ENCODE measurements at places on chromosomes 13 and 19.

- no peak for DNase-seq
These were observed 24.3 kb downstream of the ARL11 start for GRCh38 chr13:49652355-49653305.

DNA sequence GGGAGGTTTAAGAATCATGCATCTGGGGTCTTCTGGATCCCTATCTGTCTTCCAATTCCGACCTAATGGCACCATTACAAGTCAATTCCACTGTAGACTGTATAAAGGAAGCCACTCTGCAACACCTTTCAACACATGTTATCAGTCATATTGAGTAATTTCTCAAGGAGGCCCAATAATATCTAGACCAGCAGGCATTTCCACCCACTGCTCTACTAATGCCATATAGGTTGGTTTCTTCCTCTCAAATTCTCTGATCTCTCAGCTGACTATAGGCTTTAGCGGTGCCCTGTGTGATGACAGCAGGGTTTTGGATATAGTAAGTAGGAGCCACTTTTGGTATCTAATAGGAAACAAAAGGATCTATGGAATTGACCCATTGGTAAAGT is 12.4 kb upstream of the ITM2B start:
- no peak for DNase-seq

DNA sequence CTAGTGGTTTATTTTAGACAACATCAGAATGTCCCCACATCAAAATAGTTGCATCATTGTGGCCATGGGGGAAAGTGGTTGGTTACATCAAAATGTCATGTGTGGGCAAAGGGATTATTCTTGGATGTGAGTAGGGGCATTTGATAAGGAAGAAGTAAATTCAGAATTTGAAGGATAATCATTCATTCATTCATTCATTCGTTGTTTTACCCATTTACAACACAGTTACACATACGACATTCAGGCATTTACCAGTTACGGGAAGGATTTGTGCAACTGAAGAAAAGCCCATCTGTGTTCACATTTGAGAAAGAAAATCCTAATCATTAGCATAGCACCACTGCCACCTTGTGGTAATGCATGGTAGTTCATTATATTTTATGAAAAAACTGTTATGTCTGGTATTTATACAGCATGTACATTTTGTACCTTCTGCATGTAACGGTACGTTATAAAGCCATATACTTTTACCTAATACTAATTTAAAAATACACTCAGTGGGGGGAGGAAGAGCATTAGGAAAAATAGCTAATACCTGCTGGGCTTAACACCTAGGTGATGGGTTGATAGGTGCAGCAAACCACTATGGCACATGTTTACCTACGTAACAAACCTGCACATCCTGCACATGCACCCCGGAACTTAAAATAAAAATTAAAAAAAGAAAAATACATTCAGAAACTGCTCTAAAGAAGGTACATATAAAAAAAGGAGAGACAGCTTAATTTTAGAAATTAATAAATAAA is 62.1 kb downstream of the DGKH start:
- no peak for DNase-seq

DNA sequence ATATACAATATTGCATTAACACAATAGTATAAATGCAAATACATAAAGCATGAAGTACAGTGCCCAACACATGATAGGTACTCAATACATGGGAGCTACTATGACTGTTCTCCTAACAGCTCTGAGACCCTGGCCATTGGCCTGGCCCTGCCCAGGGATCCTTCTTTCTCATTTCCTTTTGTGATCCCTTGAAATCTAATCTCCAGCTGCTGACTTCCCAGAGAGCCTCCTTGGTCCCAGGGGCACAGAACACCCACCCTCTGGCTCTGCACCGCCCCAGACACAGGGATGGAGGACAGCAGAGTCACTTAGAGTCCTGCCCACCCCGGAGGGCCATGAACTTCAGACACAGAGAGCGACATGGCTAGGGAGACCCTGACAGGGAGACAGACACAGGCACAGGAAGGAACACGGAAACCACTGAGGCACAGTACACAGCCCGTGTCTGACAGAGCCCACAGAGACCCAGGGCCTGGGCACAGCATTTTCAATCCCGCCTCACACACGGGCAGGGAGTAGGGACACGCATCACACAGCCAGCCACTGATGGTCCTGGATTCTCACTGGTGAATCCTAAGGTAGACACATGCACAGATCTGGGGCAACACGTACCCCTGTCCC is 4.2 kb upstream of the SYCN start:
- no peak for DNase-seq

DNA sequence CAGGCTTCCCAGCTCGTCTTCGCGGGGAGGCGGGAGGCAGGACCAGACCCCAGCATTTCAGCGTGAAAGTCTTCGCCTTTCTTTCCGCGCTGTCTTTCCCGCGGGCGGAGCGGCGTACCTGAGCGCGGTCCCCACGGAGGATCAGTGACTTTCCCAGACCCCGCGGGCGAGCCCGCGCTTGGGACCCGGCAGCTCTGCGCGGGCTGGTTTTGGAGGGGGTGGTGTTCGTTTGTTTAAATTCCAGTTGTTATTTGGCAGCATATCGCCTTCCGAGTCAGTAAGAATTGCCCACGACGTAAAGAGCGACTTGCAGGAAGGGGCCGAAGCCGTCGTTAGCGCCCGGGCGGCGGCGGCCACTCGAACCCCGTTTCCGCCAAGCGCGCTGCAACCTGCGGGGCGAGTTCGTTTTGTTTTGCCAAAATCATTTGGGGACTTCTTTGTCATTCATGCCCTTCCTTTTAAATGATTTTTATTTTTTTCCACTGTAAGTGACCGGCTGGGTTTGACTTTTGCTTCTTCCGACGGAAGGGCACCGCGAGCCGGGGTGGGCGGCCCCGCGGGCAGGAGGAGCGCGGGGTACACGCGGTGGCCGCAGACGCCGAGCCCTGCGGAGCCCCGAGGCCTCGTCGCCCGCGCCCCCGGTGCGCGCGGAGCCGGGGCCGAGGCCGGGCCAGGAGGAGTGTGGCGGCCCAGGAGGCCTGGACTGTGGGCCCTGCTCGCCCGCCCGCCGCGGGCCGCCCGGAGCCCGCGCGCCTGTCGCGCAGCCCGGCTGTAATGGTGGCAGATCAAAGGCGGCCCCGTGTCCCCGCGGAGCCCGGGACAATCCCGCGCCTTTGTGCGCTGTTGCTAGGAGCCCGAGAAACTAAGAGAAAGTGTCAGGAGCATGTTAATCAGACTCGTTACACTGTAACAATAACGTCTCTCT is 75.9 kb downstream of the ZIC5 start:
- no peak for DNase-seq

DNA sequence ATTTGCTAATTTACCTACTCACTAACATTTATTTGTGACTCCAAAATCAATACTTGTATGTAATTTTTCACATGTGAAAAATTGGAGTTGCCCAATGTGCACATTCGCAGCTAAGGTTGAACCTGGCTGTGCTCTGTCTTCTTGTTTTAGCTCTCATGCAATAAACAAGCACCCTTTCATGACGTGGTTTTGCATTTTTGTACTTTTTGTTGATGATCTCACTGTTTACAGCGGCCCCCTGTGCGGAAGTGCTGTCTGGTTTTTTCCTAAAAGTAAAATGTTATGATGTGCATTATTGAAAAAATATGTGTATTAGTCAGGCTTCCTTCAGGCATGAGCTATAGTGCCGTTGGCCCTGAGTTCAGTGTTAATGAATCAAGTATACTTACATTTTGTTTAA is 18.1 kb downstream of the DGKH start:
- DNase-seq, result no peak

DNA sequence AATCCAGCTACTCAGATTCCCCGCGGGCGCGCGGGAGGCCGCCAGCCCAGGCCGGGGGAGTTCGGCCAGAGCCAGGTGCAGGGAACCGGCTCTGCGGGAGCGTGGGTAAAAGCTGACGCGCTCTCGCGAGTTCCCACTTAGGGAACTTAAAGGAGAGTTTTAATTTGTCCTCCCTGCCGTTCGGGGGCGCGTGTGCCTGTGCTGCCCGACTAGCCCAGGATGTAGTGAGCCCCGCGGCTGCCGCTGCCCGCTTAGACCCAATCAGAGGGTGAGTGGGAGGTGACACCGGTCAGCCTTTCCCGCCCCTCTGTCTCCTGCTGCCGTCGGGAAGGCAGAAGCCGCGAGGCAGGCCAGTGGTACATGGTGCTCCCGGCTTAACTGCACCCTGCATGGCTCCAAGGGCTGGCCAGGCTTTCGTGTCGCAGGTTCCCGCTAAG is 36.0 kb upstream of the NEK3 start:
- DNase-seq, result no peak

DNA sequence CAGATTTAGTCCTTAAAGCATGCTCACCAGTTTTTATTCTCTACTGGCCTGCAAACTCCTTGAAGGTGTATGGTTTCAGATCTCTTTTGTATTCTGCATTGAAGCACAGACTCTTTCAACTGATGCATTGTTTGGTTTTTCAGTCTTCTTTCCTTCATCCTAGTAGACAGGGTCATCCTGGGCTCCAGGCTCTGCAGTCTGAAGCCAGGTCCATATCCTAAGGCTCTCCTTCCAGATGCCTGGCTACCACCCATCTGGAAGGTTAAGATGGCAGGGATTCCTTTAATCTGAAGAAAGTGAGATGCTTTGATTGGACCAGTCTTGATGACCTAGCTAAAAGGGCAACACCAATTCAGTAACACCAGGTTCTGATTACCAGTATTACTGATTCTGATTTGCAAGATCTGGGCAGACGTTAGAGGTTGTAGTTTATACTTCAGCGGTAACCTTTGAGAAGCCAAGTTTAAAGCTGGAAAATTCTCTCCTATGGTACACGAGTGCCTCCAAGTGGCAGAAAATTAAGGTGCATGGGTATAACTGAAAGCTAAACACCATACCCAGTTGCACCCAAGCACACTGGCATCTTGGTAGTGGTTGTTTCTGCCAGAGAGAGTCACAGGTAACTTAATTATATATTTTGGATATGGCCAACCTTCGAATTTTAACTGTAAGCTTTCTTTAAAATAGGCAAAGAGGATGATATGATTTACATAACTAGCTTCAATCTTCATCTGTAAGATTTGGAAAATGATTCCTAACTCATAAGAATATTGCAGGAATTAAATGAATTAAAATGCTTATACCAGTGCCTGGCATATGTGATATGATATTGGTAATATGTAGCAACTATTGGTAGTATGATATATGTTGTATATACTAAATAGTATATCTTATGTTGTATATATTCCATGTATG is 1651.9 kb upstream of the MIR17HG start:
- DNase-seq, result no peak

- DNase-seq, result no peak
These were observed 117.8 kb downstream of the RAB20 start for GRCh38 chr13:110443622-110444225.

DNA sequence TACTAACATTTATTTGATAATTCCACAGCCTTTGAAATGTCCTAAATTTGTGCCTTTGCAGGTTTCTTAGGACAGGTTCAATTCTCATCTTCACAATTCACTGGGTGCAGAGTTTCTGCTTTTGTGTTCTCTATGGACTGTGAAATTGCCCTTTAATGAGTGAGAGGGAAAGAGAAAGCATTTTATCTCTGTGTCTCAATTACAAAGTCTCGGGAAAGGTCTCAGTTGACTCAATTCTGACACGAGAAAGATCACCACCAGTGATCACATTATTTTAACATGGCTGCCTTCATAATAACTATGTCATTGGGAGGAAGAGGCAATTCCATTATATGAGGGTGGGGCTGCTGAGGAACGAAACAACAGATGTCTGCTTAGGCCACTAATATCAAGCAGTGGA is 26.2 kb upstream of the LRCH1 start:
- no peak for DNase-seq

DNA sequence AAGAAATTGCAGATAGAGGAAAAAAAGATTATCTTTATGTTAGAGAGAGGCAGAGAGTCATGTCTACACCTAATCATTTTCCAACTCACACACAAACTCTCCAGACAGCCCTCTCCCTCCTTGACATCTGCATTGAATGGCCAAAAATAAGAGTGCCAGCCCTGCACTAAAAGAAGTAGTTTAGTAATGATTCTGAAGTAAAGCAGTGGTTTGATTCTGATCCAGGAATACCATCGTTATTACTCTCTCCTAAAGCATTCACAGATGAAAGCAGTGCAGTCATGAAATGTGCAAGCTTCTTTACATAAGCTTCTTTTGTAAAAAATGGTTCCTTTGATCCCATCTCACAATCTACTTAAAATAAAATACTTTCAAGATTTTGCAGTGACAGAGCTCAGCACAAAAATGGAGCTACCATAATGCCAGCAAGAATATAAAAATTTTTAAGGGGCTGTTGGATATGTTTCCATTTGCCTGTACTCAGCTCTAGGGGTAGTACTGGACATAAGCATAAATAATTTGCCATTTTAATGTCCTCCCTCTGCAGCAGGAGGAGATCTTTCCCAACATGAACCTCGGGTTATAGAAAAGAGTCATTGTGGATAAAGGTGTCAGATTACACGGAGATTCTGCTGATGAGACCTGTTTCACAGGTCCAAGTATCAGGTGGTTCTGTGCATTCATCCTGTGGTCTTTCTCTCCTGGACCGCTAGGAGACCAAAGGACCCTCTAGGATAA is 406.3 kb downstream of the DCT start:
- no peak for DNase-seq
